ENCODE measurements at places on chromosomes 7 and 10. TPM values are rescaled to one million over a fixed set of nuclear protein-coding genes. Genes with fewer than 3 reads are reported as not detected.

GRCh38 chr10:98971464-98971863, 264.2 kb downstream of the HPSE2 start:
- DNase-seq = no peak

- DNase-seq = no peak
These were observed 81.6 kb upstream of the SP4 start for GRCh38 chr7:21346297-21346696.

DNA sequence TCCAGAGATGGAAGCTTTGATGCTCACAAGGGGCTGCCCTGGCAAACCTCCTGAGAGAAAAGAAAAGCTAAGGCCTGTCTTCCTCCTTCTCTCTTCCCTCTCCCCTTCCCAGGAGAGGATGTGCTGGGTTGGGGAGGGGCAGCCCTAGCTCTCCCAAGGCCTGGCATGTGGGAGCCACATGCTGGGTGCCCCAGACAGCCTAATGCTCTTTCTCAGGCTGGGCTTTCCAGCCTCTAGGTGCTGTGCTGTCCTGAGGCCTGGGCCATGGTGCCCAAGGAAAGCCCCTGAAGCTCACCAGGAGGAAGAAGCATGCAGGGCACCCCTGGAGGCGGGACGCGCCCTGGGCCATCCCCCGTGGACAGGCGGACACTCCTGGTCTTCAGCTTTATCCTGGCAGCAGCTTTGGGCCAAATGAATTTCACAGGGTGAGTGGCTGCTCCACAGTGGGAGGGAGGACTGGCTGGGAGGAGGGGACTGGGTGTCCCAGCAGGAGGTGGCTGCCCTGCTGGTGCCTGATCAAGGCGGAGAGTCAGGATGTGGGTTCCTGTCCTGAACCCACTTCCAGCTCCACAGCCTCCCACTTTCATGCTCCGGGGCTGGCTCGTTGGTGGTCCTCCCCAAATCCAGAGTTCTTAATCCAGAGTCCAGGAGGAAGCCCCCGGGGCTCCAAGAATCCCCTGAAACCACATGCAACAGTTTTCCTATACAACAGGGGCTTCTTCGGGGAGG, 1.7 kb downstream of the CPA5 start:
- DNase-seq = no peak

- no peak for DNase-seq
These were observed 276.5 kb downstream of the HDAC9 start for GRCh38 chr7:18771834-18772566.

The ACBD7 gene
- 0.94 TPM for polyA plus RNA-seq

DNA sequence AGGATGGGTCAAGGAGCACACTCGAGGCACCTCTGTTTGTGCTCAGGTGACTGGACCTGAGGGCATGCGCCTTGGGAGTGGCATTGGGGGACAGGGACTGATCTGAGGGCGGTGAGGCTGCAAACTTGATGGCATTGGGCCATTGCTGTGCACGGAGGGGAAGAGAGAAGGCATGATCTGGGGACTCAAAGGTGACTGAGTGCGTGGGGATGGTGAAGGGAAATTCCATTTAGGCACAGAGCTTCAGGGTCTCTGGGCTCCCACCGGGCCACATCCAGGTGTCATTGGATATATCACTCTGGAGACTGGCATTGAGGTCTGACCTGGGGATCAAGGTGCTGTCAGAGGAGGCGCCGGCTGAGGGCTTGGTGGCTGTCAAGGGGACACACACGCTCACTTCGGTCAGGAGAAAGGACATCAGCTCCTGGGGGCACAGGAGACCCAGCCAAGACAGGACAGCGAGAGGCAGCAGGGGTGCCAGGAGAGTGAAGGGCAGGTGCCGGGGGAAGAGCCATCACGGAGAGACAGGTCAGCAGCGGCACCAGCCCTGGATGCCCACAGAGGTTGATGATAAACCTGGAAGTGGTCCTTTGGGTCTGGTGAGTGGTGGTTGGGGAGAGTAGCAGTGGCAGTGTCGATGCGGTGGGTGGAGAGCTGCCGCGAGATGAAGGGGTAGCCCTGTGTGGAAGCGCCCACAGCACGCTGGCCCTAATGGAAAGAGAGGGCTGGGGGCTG, 5.5 kb downstream of the ADCK2 start:
- no peak for DNase-seq

DNA sequence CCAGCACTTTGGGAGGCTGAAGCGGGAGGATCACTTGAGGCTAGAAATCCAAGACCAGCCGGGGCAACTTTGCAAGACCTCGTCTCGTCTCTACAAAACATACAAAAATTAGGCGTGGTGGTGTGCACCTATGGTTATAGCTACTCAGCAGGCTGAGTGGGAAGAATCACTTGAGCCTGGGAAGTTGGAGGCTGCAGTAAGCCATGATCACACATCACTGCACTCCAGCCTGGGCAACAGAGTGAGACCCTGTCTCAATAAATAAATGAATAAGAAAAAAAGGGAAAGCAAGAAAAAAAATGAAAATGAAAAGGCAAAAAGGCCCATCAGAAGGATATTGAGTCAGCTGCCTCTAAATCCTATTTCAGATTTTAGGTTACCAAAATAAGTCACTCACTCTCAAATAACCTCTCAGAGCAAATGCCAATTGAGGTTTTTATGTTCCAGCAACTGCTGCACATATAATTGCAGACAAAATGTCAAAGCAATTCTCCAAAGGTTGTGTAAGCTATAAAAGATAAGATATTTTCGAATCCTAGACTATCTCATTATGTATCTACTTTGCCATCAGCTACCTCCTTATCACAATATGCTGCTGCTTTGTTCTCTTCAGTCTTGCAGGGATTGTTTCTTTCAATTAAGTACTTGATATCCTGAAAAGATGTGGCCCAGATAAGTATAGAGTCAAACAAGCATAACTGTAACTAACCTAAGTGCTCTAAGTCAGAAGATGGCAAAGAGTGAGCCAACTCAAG, 4.7 kb downstream of the BAZ1B start:
- no peak for DNase-seq

The EEPD1 gene
- 11.0 TPM for polyA plus RNA-seq

The KCP gene
- 1.9 TPM for polyA plus RNA-seq

- no peak for DNase-seq
These were observed 177.9 kb downstream of the CHN2 start for GRCh38 chr7:29372351-29373090.

DNA sequence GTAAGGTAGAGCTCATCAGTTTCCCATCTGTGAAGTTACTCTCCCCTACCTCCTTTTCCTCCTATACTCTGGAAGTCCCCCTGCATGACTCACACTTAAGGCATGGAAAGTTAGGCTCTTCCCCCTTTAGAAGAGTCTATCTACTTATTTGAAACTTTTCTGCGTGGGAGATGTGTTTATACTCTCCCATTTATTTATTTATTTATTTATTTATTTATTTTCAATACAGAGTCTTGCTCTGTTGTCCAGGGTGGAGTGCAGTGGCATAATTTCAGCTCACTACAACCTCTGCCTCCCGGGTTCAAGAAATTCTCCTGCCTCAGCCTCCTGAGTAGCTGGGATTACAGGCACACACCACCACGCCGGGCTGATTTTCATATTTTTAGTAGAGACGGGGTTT, 107.5 kb upstream of the JCAD start:
- DNase-seq = no peak

DNA sequence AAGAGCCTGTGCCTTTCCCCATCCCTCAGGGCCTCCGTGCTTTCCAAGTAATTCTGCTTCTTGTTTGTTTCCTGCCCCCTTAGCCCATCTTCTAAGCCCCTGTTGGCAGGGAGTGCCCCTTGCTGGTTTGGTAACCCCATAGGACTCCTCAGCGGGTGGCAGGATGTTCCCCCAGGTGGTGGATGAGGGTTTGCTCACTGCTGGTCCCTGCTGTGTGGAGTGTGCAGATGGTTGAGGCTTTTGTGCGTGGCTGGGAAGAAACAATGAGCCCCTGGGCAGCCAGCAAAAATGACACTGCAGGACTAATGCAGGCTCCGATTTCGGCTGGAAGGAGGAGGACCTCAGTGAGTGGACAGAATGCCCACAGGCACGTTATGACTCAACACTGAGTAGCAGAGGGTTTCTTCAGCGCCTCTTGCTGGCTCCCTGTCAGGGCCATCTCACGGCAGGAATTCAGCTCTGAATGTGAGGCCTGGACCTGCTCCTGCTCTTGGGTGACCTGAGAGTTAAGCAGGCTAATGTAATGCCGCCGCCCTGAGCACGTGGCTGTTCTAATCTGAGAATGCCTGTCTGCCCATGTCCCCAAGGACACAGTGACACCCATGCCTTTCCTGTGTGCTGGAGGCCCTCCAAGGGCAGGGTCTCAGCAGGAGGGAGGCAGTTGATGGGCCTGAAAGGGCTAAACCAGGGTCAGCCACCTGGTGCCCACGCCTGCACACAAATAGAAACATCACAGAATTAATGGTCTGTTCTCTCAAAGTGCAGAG, 16.6 kb downstream of the BAG3 start:
- no peak for DNase-seq

DNA sequence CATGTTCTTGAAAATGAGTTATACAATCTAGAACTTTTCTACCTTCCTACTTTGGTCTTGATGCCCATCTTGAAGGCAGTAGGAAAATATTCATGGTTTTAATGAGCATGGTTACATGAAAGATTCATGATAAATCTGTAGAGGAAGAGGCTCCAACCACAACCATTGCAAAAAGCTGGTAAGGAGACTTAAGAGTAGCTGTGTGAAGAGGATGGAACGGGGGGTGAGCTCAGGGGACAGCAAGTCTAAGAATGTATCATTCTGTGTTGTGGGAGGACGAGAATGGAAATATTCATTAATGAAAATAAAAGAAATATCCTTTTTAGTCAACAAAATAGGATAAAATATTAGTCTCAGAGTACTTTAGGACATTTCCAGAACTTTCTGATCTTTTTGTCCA, 81.1 kb downstream of the BMPER start:
- DNase-seq = no peak

DNA sequence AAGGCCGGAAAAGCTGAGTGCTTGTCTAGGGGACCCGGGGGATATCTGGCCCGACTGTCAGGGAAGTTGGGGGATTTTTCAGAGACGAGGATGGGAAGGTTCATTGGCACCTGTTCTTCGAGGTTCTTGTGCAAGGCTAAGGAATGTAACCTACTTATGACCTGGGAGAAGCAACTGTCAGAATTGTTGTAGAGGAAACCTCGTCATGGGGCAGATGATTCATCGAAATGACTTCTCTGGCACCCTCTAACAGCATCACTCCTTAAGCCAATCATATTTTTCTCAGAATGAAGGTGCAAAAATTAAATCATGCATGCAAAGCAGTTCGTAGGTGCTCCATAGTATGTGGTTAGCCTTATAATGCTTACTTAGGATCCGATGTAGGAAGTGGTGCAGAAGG, 58.6 kb downstream of the PLXDC2 start:
- no peak for DNase-seq

- DNase-seq = no peak
These were observed 25.8 kb downstream of the TWIST1 start for GRCh38 chr7:19091550-19092200.

The OR2A42 gene
- 0.34 TPM for polyA plus RNA-seq

GRCh38 chr7:44568771-44569560, 4.7 kb downstream of the DDX56 start:
- DNase-seq = no peak

- no peak for DNase-seq
These were observed 3.9 kb upstream of the GPER1 start for GRCh38 chr7:1083729-1084657.
